Ovary (tissue), 10 donors: ENCODE measurements at places on chromosomes 3 and 15.

DNA sequence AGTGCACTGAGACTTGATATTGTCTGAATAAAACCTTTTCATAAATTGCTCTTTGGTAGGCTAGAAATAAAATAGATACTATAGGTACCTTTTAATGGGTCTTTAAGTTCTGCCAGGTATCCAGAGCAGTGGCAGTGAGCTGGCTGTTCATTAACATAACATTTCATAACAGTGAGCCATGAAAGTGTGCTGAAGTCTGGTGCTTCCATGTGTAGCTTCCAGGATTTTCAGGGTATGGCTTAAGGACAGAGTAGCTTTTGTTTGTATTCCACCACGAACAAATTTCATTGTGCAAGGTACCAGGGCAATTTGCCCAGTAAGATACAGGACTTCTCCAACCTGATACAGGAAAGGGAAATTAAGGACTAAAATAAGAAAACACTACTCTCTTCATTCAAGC is 124.7 kb upstream of the NANOGP8 start:
- H3K27ac ChIP-seq, result no peak overlapping the region
- no peak for DNase-seq
- H3K36me3 ChIP-seq, result no peaks in the 10 kb centered on the region
- no peaks in the 10 kb centered on the region for H3K27me3 ChIP-seq
- no peak overlapping the region for H3K4me3 ChIP-seq

DNA sequence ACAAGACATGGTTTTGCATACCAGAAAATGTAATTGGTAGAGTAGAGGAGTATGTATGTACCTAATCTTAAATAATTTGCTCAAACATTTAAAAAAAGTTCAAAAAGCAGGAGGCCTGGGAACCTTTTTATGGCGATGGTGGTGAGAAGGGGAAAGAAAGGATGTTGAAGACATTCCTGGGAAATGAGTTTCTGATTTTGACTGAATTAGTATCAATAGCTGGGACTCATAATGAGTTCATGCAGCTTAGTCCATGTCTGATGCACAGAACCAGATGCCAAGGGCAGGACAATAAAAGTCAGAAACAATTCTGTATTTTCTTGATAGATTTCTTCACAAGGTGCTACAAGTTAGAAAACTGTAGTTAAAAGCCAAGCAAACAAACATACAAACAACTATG is 395.3 kb downstream of the GAP43 start:
- no peaks in the 10 kb centered on the region for H3K27me3 ChIP-seq
- H3K4me1 ChIP-seq, result no peaks in the 10 kb centered on the region
- no peak overlapping the region for H3K4me3 ChIP-seq
- H3K36me3 ChIP-seq, result no peaks in the 10 kb centered on the region
- no peak overlapping the region for H3K27ac ChIP-seq

DNA sequence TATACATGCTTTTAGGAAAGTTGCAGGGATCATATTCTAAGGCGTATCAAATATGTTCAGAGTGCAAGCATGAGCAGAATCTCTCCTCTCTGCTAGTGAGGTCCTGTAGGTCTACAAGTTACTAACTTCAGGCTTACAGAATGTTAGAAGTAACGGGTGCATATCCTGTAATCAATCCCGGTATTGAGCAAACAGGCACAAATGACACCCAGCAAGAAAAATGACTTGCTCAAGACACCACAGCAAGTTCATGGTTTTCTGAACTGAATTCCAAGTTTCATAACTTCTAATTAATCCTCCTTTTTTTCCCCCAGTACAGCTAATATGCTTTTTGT is 353.9 kb upstream of the TPRG1 start:
- H3K4me1 ChIP-seq, result no peaks in the 10 kb centered on the region
- no peak overlapping the region for H3K4me3 ChIP-seq

DNA sequence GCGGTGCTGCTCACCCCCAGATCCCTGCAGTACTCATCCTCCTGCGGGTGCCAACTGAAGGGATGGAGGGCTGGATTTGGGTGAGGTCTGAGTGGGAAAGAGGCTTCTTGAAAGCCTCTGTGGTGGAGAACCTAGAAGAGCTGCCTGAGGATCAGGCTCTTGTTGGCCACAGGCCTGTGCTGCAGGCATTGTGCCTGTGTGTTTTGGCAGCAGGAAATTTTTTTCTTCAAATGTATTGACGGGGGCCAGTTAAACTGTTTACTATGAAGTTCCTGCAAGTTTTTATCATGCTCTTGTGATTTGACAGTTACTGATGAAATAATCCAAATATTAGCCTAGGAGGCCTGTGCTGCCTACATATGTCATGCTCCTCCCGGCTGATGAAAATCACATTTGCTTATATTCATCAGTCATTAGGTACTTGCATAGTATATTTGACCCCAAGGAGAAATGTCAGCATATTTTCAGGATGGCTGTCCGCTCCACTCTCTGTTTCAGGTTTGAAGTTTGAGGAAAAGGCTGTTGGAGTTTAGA is 103.1 kb downstream of the THSD4 start:
- DNase-seq, result no peak
- H3K27ac ChIP-seq, result no peak overlapping the region
- H3K4me3 ChIP-seq, result no peak overlapping the region
- H3K27me3 ChIP-seq, result no peaks in the 10 kb centered on the region
- no peaks in the 10 kb centered on the region for H3K36me3 ChIP-seq

DNA sequence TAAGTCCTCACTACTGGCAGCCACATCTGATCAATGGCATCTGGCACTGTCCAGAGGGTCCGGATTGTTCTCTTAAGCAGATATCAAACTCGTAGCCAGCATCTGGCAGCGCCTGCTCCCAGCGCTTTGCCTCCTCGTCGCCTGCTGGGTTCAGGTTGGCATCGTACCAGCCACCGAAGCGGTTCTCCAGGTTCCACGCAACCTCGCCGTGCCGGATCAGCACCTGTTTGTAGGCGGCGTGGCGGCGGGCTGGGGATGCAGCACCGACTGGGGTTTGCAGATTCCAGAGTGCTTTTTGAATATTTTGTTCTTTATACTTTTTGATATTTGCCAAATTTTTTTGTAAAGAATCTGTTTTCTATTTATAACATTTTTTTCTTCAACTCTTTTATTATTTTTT is 111.6 kb downstream of the NR2F2 start:
- DNase-seq, result no peak
- no peak overlapping the region for H3K4me3 ChIP-seq
- H3K27ac ChIP-seq, result no peak overlapping the region
- no peaks in the 10 kb centered on the region for H3K27me3 ChIP-seq

- DNase-seq, result no peak
- H3K27me3 ChIP-seq, result no peaks in the 10 kb centered on the region
- H3K36me3 ChIP-seq, result no peaks in the 10 kb centered on the region
- no peak overlapping the region for H3K4me3 ChIP-seq
- H3K4me1 ChIP-seq, result peaks cover 4% of the 10 kb centered on the region
These were observed 225.2 kb upstream of the RGMA start for GRCh38 chr15:93314245-93314644.

- H3K4me1 ChIP-seq, result peaks cover 3% of the 10 kb centered on the region
- no peaks in the 10 kb centered on the region for H3K36me3 ChIP-seq
- DNase-seq, result no peak
- no peak overlapping the region for H3K27ac ChIP-seq
These were observed 215.3 kb downstream of the MEIS2 start for GRCh38 chr15:36884936-36885635.

DNA sequence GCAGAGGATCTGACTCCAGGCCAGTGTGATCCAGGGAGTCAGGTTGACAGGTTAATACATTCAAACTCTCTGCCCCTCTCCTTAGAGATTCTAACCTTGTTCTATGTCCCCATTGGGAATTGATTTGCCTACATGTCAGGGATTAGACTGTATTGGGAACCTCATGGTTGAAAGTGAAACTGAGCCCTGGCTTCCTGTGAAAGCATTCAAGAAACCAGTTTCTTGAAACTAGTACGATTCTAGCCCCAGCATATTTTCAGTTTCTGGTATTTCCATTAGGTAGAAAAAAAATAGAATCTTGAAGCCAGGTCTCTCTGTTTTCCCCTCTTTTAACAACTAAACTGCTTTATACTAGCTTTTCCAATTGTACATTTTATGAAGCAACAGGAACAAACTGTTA is 140.4 kb upstream of the ABI3BP start:
- no peaks in the 10 kb centered on the region for H3K36me3 ChIP-seq
- no peak overlapping the region for H3K27ac ChIP-seq
- no peak overlapping the region for H3K4me3 ChIP-seq
- no peaks in the 10 kb centered on the region for H3K4me1 ChIP-seq

GRCh38 chr3:147311716-147312115 is 94.6 kb downstream of the ZIC4 start:
- no peaks in the 10 kb centered on the region for H3K27me3 ChIP-seq
- no peak overlapping the region for H3K4me3 ChIP-seq
- no peak overlapping the region for H3K27ac ChIP-seq
- DNase-seq, result no peak
- no peaks in the 10 kb centered on the region for H3K4me1 ChIP-seq
- H3K36me3 ChIP-seq, result no peaks in the 10 kb centered on the region

DNA sequence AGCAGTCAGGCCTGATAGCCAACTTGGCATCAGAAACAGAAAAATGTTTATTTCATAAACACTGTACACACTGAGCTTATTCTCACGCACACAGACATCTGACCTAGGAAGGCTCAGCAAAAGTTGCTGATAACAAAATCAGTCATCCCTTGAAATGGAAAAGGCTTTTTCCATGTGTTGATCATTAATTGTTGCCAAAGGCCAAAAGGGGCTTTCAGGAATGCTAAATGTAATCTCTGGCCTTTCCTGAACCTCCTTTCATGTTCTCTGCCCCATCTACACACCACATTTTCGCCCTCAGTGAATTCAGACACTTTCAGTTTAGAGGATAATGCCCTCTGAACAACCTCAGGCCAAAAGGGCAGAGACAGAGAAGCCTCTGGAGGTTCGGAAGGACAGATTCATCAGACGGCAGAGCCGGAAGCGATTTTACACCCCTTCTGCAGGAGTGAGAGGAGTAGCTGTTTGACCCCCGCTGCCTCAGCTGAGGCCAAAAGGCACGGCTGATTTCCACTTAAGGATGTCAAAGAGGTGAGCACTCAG is 14.5 kb downstream of the RTP4 start:
- no peaks in the 10 kb centered on the region for H3K36me3 ChIP-seq
- no peaks in the 10 kb centered on the region for H3K27me3 ChIP-seq
- DNase-seq, result no peak

DNA sequence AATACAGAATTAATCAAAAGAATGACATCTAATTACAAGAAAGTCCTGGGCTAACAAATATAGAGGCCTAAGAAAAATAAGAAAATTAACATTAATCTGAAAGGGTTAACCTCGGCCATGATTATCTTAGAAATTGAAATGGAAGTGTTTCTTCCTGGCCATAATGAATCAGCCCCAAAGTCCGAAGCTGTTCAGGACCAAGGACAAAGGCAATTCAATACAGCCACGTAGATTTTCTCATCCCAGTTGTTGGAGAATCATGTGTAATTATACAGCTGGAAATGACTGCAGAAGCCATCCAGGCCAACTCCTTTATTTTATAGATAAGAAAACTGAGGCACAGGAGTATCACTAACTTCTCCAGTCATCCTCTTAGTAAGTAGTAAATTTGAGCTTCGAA is 38.0 kb upstream of the GBE1 start:
- no peaks in the 10 kb centered on the region for H3K4me1 ChIP-seq
- no peak overlapping the region for H3K4me3 ChIP-seq
- no peaks in the 10 kb centered on the region for H3K27me3 ChIP-seq
- H3K27ac ChIP-seq, result no peak overlapping the region
- no peaks in the 10 kb centered on the region for H3K36me3 ChIP-seq
- DNase-seq, result no peak

- H3K27me3 ChIP-seq, result no peaks in the 10 kb centered on the region
- DNase-seq, result no peak
- no peaks in the 10 kb centered on the region for H3K36me3 ChIP-seq
- no peak overlapping the region for H3K4me3 ChIP-seq
These were observed 38.8 kb downstream of the IMPG2 start for GRCh38 chr3:101281521-101282030.

DNA sequence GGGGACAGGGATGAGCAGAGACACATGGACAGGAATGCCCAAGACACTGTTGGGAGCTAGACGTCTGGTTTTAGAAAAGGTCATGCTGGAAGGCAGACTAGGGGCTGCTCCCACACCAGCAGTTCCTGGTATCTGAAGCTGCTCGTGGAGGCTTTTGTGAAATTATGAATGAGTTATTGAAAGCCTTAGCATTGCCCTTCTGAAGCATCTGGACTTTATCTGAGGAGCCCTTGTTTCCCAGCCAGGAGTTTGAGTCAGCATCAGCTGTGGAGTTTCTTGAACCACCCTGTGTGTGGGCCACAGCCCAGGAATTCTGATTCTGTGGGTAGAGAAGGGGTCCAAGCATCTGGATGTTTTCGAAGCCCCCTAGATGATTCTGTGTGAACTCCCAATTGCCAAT is 258.7 kb downstream of the SLCO3A1 start:
- no peaks in the 10 kb centered on the region for H3K4me1 ChIP-seq
- H3K4me3 ChIP-seq, result no peak overlapping the region
- DNase-seq, result no peak
- no peak overlapping the region for H3K27ac ChIP-seq
- H3K27me3 ChIP-seq, result no peaks in the 10 kb centered on the region

DNA sequence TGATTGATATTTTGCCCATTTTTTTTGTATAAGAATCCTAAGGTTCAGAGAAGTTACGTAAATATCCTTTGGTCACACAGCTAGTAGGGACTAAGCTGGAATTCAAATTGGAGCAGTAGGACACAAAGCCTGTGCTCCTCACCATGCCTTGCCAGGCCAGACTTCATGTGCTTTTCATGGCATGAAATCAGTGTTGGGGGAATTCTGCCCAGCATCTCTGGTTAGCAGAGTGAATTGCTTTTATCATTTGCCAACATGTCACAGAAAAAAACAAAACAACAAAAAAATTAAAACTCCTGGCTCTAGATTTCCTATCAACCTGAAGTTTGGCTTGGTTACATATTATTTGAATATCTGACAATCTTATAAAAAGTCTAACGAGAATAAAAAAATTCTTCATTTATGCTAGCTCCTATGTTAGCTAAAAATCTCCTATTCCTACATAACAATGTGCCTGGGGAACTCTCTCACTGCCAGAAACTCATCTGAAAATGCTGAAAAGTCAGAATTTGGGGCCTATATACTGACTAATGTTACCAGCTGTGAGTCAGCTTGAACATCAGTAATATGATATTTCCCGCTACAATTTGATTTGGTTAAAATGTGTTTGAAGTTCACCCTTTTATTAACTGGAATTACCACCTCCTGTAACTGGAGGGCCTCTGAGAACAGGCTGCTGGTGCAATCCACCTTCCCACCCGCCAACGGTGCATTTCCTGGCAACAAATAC is 141.7 kb downstream of the TIGIT start:
- no peak overlapping the region for H3K4me3 ChIP-seq
- no peak for DNase-seq
- no peaks in the 10 kb centered on the region for H3K36me3 ChIP-seq
- H3K27ac ChIP-seq, result no peak overlapping the region
- H3K4me1 ChIP-seq, result peaks cover under 1% of the 10 kb centered on the region
